ENCODE measurements at places on chromosomes 3 and 15.
A peak's percentile ranks its signal among the peaks of the same experiment; 100 is the strongest.

DNA sequence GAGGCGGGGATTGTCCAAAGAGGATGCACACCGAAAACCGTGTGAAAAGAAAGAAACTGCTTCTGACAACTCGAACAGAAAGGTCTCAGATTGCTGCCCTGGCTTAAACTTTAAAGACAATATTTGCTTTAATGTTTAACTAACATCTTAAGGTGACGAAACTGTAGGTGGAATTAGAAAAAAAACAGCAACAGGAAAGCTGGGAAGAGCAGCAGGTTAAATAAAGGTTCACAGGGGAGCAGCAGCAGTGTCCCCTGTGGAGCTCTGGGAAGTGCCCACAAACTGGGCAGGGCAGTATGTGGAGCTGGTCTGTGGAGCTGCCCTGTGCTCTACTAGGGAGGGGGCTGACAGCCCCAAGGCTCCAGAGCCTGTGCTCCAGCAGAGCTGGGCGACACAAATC, 25.4 kb downstream of the RUVBL1 start:
- no peak for DNase-seq

- DNase-seq = no peak
These were observed 15.4 kb upstream of the LARP6 start for GRCh38 chr15:70869346-70869745.

DNA sequence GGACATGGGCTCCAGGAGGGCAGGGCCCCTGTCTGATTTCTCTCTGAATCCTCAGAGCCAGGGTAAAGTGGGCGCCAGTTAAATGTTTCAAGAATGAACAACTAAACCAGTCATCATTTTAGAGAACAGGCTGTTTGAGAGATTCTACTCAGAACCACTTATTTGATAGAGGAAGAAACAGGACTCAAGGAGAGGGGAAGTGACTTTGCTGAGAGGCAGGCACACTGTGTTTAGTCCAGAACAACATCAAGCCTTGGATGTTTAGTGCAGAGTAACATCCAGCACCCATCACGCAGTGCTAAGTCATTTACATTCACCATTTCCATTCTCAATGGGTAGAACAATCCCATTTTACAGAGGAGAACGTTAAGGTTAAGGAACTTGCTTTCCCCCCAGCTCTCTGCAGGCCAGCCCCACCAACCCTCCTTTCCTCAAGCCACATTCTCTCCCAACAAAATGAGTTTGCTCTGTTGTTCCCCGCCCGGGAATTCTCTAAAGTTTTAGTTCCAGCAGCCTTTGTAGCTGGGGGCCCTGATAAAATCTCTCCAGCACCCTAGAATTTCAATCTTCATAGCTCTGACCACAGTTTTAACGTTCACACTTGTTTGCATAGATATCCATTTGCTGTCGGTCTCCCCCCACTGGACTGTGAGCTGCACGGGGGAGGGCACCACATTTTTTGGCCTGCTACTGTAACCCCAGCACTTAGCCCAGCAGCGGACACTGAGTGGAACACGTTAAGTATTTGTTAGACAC, 962 bp downstream of the NMNAT3 start:
- no peak for DNase-seq

DNA sequence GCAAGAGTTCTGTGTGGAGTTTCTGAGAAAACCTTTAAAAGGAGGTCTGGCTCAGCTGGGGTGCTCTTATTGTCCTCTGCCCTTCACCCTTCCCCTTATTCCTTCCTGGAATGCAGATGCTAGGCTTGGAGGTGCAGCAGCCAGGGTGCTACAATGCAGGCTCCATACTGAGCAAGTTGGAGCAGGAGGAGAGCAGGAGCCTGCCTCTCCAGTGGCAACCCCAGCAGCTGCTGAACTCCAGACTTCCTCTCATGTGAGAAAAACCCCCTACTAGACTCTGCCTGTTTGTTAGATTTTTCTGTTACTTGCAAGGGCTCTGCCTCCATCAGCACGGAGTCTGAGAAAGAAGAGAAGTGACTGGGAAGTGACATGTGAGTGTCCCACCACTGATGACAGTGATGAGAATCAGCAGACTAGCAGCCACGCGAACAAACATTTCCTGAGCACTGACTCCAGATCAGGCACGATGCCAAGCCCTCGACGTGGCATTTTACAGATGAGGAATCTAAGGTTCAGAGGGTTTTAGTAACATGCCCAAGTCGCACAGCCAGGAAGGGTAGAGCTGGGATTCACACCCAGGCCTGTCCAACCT, 16.1 kb upstream of the RARRES1 start:
- DNase-seq = no peak

GRCh38 chr3:65173841-65174240, 486.0 kb upstream of the ADAMTS9 start:
- DNase-seq = no peak

GRCh38 chr15:48002767-48003166, 118.0 kb upstream of the SLC24A5 start:
- no peak for DNase-seq

- DNase-seq = no peak
These were observed 316.8 kb downstream of the VPS13C start for GRCh38 chr15:61743345-61743909.

- no peak for DNase-seq
These were observed 77.1 kb downstream of the TRIM42 start for GRCh38 chr3:140754936-140755335.

DNA sequence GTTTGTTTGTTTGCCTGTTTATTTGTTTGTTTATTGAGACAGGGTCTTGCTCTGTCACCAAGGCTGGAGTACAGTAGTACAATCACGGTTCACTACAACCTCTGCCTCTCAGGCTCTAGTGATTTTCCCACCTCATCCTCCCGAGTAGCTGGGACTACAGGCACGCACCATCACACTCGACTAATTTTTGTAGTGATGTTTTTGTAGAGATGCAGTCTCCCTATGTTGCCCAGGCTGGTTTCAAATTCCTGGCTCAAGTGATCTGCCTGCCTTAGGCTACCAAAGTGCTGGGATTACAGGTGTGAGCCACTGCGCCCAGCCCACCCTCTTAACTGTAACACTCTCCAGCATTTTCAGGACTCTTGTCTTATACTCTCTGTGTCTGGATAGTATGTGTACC, 26.7 kb downstream of the PLD1 start:
- DNase-seq = no peak

- DNase-seq = no peak
These were observed 5.5 kb upstream of the TLR9 start for GRCh38 chr3:52230889-52231499.

DNA sequence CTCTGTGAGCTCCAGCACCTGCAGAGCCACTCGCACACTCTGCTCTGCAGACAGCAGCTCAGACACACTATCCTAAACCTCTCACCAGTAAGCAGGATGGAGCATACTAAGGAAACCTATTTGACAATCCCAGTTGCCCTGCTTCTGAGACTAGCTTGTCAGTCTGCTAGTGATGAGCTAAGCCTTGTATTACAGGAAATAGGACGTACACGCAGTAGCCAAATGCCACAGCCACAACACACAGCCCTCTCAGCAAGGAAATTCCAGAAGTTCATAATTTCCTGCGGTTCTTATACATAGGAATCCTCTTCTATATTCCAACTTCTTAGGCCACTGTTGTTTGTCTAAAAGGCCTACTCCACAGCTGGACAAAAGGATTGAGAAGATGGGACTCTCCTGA, 74.5 kb downstream of the MYLK start:
- DNase-seq = peak; percentile 46

DNA sequence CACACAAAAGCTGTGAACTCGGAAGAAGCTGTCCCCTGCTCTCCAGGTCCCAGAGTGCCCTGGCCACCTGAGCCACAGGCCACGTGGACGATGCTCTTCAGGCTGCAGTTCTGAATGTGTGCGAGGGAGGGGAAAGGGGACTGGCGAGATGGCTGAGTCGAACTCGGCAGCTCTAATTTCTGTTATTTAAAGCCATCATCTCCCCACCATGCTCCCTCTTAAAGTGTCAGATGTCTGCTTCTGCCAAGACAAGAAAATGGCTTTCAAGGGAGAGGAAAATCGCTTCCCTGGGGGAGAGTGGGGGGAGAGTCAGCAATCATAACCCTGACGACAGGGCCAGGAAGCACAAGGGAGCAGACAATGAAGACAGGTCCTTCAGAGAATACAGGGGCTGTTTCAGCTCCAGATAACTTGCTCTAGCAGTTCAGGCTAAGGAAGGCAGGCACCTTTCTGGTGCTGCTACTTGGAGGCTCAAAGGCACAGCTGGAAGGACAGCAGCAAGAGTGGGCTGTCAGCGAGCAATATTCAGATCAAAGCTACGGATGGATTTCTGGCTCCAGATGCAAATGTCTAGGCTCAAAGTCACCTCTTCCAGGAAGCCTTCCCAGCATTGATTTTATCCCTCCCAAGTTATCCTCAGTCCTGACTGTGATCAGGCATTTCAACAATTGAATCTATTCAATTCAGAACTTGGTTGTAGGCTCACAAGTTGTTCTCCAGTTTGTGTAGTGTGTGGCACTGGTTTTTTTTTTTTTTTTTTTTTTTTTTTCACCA, 15.5 kb upstream of the CCDC33 start:
- DNase-seq = no peak

DNA sequence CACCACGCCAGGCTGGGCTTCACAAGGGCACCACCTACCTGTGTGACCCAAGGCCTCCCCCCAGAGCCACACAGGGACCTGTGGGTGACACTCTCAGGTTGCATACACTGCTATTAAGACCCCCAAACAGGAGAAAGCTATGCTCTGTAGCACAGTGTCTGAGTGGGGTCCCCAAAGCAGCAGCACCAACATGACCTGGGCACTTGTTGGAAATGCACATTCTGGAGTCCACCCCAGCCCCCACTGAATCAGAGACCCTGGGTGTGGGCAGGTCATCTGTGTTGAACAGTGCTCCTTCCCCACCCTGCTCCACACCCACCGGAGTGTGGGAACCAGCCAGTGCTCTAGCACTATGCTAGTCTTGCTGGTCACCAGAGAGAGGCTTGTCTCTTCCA, 76.1 kb downstream of the ADAMTS17 start:
- DNase-seq = no peak

DNA sequence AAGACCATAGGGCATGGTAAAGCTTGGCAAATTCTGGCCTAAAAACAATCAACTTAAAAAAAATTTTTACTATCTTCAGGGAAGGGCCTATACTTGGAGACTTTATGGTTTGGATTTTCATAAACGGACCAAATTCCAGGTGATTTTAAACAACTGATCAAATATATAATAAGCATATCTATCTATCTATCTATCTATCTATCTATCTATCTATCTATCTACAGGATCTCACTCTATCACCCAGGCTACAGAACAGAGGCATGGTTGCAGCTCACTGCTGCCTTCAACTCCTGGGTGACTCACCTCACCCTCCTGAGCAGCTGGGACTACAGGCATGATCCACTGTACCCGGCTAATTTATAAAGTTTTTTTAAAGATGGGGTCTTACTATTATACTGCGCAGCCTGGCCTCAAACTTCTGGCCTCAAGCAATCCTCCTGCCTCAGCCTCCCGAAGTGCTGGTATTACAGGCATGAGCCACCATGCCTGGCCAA, 6.7 kb downstream of the SPPL2A start:
- no peak for DNase-seq

All from amniotic stem cell (primary cell).